ENCODE measurements at places on chromosomes 7 and 10.

GRCh38 chr7:55250313-55250712 is 114.8 kb upstream of the LANCL2 start:
- no peak for DNase-seq

DNA sequence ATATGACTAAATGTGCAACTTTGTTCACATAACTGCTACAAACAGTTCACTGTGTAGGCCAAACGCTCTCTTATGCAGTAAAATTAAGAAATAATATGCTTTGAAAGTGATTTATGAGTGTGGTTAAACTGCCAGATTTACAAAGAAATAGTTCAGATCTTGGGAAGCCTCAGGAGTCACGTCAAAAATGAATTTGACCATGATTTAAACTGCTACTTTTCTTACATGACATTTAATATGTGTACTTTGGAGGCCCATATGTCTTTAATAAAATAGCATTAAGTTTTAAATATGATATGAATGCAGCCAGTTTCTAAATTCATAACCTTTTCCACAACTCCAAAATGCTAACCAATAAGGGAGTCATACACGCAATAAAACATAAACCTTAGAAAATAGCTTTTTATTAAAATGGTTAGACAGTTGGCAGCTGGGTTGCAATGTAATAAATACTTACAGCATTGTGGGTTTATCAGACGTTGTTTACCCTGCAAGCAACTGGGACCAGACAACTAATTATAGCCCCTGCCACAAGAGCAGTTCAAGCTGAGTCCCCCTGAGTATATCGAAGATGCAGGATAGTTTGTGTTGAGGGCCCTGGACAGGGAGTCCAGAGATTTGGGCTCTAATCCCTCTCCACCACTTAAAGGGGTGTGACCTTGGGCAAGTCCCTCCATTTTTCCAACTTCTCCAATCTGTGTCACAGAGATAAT is 640.4 kb downstream of the LRMDA start:
- no peak for DNase-seq

GRCh38 chr10:42242135-42242805 is 396.1 kb downstream of the ZNF33B start:
- no peak for DNase-seq

DNA sequence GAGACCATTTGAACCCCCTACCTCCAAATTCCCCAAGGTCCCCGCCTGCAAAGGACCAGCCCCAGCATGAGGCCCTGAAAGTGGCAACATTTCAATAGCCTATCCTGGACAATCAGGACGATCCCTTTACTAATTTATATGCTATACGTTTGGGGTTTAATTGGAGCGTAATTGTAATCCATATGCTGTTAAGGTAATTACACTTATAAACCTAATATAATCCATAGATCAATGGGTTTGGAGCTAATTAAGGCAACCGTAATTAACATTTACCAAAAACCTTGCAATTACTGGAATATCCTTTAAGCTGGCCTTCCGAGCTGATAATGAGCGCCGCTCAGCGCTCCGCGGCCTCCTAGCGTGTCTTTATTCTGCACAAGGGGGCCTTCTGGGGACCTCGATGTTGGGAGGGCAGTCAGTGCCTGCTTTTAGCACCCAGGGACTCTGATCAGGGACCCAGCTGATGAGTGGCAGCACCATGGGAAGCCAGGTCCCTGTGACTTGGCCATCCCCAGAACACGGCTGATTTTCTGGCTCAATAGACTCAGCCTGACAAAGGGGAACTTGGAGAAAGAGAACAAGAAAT is 91.2 kb downstream of the LHPP start:
- DNase-seq: no peak

- DNase-seq: no peak
Measured at GRCh38 chr7:43135129-43135528, 22.7 kb downstream of the HECW1 start.

GRCh38 chr7:30740417-30741181 is 11.3 kb upstream of the INMT start:
- DNase-seq: peak; percentile 41

GRCh38 chr10:109966961-109967738 is 40.6 kb upstream of the ADD3 start:
- DNase-seq: no peak

- no peak for DNase-seq
Measured at GRCh38 chr10:68153473-68154210, 44.4 kb downstream of the MYPN start.

DNA sequence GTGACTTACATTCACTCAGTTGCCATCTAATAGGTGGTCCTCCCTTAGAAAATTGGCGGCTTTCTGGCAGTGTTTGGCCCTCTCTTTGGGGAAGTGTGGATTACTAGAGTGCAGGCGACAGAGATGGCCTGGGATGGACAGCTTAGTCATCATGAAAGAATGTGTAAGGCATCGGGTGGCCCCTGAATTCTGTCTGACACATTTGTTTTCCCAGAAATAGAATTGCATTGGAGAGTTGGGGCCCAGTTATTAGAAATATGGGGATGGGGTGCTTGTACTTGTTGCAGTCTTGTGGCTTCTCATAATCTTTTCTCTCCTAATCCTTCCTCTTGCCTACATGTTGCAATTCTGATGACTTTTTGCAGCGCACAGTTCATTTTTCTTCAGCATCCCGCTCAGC is 13.8 kb downstream of the TCF7L2 start:
- no peak for DNase-seq
